Non-pigmented ciliary epithelial cell (primary cell): ENCODE measurements at places on chromosomes 12 and 14.

DNA sequence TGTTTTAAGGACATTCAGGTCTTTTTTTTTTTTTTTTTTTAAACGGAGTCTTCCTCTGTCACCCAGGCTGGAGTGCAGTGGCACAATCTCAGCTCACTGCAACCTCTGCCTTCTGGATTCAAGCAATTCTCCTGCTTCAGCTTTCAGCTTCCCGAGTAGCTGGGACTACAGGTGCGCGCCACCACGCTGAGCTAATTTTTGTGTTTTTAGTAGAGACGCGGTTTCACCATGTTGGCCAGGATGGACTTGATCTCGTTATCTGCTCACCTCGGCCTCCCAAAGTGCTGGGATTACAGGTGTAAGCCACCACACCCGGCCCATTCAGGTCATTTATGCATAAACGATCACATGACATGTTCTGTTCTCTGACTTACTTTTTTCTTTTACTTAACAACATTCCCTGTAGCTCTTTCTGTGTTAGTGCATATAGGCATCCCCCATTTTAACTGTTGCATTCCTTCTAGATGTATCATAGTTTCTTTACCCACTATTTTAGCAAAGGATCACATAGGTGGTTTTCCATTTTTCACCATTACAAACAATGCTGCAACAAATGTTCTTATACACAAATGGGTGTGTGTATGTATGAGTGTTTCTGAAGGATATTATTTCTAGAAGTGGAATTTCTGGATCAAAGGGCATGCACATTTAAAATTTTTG is 74.2 kb downstream of the ARF6 start:
- DNase-seq: no peak

DNA sequence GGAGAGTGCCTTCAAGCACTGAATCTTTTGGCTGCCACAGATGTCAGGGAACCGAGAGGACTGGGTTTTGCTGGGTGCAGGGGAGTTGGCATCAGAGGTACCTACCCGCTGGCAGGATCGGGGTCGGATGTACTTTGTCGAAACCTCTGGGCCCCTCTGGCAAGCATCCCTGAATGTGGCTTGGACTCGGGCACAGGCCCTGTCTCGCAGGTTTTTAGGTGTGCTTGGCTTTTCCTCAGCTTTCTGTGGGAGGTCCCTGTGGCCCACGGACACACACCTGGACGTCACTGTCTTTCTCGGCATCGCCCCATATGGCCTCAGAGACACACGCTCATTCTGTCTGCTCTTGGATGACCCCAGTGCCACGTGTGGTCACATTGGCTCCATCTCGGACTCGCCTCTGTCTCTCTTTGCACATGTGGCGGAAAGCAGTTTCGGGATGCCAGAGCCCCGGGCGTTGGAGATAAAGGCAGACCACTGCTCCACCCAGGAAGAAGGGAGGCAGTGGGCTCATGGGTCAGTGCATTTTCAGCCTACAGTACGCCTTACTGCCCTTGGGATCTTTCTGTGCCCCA is 769.6 kb upstream of the ALG10B start:
- no peak for DNase-seq

DNA sequence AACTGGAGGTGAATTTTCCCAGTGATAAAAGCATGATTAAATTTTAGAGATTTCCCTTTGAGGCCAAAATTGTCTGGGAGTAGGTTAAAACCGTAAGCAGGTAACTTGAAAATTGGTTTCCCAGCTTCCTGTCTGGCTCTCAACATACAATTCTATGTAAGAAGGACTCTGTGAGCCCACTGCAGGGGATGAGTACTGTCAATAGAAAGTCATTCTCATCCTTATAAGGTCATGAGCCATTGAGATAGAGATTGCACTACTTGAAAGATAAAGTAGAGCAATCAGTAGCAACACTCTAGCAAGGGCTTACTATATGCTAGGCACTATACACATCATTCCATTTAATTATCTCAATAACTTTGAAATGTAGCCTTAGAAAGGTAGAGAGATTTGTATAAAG is 225.6 kb upstream of the HMGA2 start:
- DNase-seq: no peak

- DNase-seq: peak; percentile 58
Measured at GRCh38 chr12:56193025-56193578, 3.8 kb upstream of the SMARCC2 start.

- no peak for DNase-seq
Measured at GRCh38 chr12:52359621-52360061, 7.6 kb downstream of the KRT85 start.

DNA sequence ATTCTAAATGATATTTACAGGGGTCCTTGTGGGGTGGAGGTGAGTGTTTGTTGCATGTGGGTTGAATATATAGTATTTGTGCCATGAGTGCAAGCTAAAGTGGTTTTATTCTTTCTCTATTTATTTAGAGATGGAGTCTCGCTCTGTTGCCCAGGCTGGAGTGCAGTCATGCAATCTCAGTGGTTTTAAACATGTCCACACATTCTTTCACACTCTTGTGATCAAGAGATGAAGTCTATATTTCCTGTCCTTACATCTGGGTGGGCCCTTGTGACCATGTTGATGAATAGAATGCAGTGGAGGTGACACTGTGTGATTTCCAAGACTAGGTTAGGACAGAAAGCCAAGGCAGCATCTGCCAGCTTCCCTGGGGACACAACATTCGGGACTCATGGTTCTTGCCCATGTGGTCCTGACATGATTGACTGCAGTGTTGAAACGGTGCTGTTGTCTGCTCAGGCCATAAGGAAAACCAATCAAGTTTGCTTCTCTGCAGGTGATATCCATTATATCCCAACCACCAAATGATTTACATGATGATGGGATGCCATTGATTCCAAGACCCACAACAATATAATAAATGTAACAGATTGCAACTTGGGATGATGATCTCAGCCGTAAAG is 172.6 kb downstream of the SUDS3 start:
- no peak for DNase-seq
